ENCODE measurements at places on chromosomes 6 and 20. TPM values are rescaled to one million over a fixed set of nuclear protein-coding genes. Genes with fewer than 3 reads are reported as not detected.

GRCh38 chr6:31822036-31822821, 5.3 kb upstream of the HSPA1B start:
- peak; percentile 90 for DNase-seq

DNA sequence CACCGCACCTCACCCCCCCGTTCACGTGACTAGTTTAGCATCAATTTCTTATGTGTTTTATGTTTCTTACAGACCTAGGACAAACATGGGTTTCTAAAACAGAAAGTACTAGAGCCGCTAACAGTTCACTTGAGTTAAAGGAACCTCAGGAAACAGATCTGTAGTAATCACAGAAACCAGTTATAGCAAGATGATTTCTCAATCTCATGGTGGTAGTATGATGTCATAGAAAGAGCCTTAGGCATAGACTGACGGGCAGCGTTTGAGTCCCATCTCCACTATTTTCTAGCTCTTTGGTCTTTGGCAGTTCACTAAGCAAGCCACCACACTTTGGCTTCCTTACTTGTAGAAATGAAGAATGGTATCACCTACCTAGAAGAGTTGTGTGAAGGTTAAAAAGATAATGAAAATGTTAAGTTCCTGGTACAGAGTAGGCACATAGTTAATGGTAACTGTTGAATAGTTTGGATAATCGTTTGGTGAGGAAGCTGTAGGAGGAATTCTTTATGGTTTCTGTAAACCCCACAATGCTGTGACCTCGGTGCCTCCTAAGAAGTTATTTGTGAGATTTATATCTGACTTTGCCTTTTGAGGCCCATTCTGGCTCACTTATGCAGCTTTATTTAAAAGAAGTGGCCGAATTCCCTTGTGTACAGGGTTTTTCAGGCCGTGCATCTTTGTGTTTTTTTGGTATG, 21.3 kb downstream of the CTNNBL1 start:
- DNase-seq = peak; percentile 53

DNA sequence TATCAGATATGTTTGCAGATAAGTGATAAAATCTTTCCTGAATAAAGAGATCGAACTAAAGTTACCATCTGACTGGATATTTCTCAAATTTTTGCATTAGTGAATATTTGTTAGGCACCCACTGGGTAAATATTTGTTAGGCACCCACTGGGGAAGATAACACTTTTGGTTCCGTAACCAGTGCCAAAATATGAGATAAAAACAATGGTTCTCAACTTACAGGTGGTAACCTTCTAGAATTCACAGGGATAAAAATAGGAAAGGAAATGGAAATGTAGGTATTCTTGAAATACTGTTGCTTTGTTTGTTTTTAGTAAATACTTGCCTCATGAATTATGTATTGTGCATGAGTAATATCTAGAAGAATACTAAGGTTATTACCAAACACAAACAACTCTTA, 245.0 kb upstream of the KHDRBS2 start:
- no peak for DNase-seq

DNA sequence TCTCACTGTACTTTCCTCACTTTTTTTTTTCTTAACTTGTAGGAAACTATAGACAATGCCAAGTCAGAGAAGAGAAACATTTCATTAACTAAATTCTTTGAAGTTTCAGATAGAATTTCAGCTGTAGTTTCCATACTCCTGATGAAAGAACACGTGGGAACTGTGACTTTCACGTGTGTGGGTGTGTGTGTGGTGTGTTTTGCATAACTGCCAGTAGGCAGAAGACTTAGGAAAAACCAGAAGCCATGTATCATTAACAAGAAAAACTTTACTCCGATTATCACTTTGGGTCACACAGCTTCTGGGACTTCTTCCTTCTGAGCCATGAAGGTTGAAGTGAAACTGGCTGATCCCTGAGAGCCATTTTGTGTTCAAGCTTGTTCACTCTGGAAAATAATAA, 483.3 kb downstream of the TFAP2B start:
- DNase-seq = no peak

COL9A3 gene
- not detected for total RNA-seq

DNA sequence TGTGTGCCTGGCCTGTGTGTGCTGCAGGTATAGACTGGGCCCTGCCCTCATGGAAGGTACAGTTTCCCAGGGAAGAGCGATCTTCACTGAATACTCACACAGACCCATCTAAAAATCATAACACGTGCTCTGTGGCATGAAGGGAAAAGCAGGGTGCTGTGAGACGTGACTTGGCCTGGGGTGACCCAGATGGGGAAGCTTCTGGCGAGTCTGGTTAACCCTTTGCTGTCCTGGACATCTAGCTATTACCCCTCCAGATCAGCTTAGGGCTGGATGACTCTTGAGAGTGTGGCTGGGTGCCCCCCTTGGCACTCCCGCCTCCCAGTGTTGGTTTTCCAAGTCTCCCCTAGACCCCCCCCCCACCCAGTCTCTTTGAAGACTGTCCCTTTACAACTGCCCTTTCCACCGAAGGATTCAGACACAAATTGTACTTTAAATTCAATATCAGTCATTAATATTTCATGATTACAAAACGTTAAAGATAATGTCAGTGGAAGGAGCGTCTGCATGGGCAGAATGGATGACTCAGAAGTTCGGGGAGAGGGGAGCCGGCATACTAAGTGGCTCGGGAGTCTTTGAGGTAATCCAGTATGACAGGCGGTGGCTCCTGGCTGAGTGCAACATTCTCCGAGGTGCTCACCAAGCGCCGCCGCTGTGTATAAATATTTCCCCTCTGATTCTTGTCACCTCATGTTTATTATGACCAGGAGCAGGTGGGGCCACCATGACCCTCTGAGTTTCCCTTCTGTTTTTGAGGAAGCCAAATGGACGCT, 77.3 kb downstream of the CD40 start:
- no peak for DNase-seq

DNA sequence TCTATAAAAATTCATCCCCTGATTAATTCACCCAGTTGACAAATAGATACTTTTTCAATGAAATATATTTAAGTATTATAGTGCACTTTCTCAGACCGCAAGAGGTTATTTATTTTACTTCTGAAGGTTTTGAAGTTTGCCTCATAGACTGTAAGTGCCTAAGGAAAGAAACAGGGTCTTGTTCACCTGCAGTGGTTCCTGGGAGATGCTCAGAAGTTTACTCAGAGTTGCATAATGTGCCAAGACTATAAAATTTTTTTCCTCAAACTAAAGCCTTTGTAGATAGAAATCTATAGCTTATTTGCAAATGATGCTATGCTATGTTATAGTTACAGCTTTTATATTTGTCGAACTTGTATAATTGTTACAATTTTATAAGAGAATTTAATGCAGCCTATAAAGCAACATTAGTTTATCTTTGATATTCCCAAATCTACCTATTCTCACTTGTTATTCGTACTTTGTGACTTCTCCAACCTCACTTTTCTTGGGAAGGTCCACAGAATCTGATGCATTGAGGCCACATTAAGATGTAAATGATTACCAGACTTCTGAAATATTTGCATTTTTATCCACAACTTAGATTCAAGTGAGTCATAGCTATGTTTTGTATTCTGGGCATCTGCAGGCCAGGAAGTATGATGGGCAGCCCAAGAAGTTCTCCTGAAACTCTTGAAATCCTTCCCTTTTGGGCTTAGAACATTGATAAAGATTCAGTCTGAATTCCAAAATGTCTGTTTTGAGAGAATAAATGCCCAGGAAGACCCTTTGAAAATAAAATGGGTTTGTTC, 35.7 kb downstream of the KCNQ5 start:
- DNase-seq = peak; percentile 58

DNA sequence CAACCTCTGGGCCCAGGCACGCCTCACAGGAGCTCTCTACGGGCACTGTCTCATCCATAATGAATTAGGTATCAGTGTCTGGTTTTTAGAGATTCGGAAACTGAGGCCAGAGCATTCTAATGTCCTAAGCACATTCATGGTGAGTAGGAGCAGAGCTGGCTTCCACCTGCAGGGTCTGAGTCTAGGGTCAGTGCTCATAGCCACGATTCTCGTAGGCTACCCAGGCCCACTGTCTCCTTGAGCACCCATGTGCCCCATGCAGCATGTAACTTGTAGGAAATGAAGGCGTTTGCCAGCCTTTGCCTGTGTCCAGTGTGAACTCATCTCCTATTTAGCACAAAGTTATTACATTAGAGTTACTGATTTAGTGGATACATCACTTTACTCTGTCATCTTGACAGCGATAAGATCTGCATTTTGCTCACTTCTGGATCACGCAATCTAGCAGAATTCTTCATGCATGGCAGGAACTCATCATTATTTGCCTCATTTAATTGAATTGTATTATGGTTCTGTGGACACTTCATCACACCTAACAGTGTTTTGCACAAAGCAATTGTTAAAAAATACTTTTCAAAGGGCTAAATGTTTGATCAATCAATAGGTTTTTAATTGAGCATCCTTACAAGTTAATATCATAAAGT, 205.3 kb upstream of the SULF2 start:
- no peak for DNase-seq

OPN5 gene
- not detected for total RNA-seq

TXLNB gene
- total RNA-seq = 0.13 TPM

DNA sequence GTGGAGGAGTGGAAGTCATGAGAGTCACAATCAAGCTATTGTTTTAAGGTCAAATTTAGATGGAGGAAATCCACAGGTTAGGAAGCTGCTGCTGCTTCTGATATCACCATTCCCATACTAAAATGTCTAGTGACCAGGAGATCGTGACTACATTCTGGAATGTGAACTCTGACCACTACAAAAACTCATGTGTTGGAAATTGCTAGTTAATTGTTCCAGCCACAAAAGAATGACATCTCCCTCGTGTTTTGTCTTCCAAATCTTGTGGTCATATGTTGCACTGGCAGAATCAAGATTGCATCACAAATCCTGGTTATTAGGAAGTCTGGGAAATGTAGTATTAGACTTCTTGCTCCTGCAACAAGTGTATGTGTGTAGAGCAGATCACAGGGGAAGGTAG, 441.9 kb downstream of the CD109 start:
- DNase-seq = peak; percentile 83

- DNase-seq = no peak
Observed at GRCh38 chr6:10098756-10099528, 315.9 kb downstream of the TFAP2A start.

DNA sequence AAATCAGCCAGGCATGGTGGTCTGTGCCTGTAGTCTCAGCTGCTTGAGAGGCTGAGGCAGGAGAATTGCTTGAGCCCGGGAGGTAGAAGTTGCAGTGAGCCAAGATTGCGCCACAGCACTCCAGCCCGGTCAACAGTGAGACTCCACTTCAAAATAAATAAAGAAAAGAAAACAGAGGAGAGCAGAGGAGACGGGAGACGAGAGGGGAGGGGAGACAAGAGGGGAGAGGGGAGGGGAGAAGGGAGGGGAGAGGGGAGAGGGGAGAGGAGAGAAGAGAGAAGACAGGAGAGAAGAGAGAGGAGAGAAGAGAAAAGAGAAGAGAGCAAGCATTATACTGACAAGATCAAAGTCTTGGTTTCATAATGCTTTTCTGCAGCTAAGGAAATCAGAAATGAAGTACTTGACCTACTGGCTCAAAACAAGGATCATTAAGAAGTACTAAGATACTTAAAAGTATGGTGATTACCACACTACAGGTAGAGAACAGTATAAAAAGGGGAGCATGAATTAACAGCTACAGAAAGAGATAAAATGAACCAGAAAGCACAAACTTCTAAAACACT, 30.5 kb downstream of the FAM8A1 start:
- DNase-seq = no peak

GRCh38 chr6:26232940-26233648, 131.9 kb upstream of the BTN3A2 start:
- DNase-seq = no peak

DNA sequence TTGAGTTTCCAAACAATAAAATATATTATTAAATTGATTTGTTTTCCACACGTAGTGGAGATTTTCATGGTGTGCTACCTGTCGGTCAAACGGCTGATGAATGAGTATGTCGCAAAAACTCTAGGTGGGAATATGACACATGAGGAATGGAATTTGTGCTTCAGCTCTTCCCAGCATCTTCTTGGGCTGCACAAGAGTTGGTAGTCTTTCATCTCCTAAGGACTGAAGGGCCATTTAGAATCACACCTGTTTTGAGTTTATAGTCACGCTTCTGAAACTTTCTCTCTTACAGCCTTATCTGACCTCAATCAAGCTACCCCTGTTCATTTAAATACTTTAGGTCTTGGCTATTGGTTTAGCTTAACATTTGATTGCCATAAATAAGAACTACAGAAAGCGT, 157.7 kb upstream of the AKAP12 start:
- no peak for DNase-seq

NPBWR2 gene
- total RNA-seq = not detected

SMLR1 gene
- total RNA-seq = not detected

GRCh38 chr6:36556281-36556680, 9.0 kb upstream of the STK38 start:
- DNase-seq = no peak

BMP7 gene
- not detected for total RNA-seq

DNA sequence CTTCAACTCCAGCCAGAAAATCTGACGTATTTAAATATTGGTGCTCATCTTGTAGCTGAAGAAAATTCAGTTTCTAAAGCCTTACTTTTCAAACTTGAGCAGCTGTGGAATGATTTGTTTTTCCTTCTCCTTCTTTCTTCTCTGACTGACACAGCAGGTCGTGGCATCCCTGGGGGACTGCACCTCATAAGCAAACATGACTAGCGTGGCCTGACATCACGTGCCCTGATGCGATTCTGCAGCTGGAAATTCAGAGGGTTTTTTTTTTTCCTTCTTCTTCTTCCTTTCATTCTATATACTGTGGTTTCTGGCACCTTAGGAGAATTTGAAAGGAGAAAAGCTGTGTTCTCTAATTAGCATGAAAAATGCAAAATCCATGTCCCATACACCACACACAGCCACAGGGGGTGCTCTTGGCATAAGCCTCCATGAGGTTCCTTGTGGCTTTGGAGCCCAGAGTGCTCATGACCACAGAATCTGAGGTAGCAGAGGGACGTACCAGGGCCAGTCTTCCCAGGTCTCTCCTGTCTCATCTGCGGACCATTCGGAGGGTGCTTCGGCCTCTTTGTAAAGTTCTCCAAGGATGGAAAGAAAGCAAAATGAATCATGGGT, 258.5 kb upstream of the CDH4 start:
- DNase-seq = peak; percentile 25

- DNase-seq = no peak
Observed at GRCh38 chr6:159017757-159018559, 18.0 kb upstream of the RSPH3 start.

- DNase-seq = peak; percentile 82
Observed at GRCh38 chr20:2084703-2085102, 16.9 kb upstream of the STK35 start.

DNA sequence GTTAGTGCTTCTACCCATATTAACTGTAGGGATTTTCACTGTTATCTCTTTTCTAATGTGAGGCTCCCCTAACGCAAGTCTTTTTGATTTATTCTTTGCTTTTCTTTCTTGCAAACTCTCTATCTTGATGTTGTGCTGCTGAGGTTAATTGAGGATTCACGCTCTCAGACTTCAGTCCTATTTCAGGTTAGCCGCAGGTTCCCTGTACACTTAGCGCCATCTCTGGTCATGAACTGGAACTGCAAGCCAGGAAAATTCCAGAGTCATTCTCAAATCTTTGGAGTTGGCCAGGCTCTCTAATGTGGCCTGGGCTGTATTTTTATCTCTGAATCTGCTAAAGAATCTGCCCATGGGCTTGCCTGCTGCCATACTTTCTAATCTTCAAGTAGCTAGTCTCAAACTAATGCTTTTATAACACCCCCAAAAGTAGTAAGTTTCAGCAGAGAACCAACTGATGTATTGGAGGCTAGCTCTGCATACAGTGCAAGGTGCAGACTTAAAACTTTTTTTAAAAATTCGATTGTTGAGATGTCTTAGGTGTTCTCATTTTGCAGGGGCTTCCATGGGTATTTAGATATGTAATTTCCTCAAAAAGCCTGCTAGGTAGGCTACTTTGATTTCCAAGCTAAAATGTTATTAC, 91.1 kb upstream of the OPRM1 start:
- DNase-seq = peak; percentile 45
